ENCODE measurements at places on chromosomes 2 and 18.

DNA sequence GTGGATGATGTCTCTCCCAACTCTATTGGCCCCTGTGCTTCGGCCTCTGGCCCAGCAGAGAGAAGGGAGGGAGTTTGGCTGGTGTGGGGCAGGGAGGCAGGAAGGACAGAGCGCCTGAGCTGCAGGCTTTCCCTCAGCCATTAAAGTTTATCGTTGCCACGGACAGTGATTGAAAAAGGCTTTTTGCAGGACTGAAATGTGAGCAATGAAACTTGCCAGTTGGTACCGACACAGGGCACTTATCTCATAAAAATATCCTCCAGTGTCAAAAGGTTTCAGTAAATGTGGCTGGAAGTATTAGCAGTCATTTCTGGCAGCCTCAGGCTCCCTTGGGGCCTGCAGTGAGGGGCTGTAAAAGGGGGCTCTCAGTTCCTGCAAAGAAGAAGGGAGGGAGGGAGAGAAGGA, 169.2 kb downstream of the GLI2 start:
- DNase-seq = no peak

- DNase-seq = no peak
These were observed 186.4 kb upstream of the ST6GAL2 start for GRCh38 chr2:107072150-107072940.

- DNase-seq = no peak
These were observed 308.4 kb downstream of the NDUFA10 start for GRCh38 chr2:239716536-239717318.

DNA sequence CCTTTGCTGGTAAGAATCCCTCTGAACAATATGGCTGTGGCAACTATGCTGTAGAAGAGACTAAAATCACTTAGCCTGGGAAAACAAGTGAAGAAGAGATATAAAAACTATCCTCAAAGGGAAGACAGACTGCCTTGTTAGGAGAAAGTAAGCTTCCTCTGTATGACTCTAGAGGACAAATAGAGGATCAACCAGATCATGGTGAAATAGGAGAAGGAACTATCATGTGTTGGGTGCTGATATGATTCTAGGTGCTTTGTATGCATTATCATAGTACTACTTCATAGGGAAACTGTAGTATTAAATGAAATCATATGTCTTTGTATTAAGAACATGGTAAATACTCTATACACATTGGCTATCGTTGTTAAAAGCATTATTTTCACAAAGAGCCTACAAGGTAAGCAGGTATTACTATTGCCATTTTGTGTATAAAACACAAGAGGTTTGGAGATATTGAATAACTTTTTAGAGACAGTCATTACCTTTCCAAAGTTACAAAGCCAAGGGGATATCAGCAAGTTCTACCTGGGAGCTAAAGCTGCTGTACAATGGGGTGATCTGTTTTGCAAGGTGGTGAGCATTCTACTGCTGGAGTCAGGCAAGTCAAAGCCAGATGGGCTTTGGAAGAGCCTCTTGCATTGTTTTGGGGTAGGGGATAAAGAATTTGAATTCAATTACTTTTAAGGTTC, 402.6 kb downstream of the ALK start:
- DNase-seq = no peak

- no peak for DNase-seq
These were observed 59.9 kb upstream of the CERS6 start for GRCh38 chr2:168396131-168396530.

GRCh38 chr18:64210401-64210949, 61.6 kb upstream of the LINC00305 start:
- no peak for DNase-seq

DNA sequence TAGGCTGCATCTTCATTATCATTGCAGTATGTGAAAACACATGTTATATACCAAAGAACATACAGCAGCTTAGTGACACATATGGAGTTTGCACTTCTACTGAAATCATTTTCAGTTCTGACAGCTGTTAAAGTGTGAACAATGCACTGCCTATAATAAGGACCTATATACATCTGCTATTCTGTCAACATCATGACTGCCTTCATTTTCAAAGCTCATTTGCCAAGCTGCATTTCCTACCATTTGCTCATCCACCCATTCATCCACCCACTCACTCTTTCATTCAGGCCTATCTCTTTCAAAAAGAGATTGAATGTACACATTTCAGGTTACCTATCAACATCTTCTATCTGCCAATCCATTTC, 81.7 kb upstream of the STK17B start:
- no peak for DNase-seq

- DNase-seq = peak; percentile 65
These were observed 82.0 kb upstream of the SLC66A3 start for GRCh38 chr2:11073251-11073650.

- no peak for DNase-seq
These were observed 480.9 kb downstream of the TXNL1 start for GRCh38 chr18:56157541-56157940.

- DNase-seq = no peak
These were observed 23.6 kb downstream of the CYB5A start for GRCh38 chr18:74268175-74268574.

- no peak for DNase-seq
These were observed 101.3 kb downstream of the CAPN13 start for GRCh38 chr2:30705711-30706533.

- peak; percentile 62 for DNase-seq
These were observed 102.6 kb downstream of the VSNL1 start for GRCh38 chr2:17643031-17643615.

DNA sequence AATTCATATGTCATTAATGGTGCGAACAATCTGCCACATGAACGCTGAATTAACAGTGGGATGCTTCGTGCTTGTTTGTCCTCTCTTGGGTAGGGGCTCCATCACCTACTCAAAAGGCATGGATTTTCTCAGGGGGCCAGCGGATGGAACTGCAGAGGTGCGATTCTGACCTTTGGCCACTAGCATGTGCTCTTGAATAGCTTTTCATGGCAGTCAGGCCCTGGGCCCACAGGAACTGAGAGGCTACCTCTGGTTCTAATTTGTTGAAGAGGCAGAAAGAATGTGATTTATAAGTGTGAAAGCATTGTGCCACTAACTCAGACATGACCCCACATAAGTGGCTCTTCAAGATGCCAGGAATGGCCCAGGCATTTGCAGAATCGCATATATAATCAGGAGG, 283.2 kb downstream of the INSIG2 start:
- DNase-seq = peak; percentile 36

- DNase-seq = no peak
These were observed 436.6 kb upstream of the NRP2 start for GRCh38 chr2:205245652-205246051.

GRCh38 chr2:236972491-236973342, 113.0 kb upstream of the COPS8 start:
- DNase-seq = no peak

DNA sequence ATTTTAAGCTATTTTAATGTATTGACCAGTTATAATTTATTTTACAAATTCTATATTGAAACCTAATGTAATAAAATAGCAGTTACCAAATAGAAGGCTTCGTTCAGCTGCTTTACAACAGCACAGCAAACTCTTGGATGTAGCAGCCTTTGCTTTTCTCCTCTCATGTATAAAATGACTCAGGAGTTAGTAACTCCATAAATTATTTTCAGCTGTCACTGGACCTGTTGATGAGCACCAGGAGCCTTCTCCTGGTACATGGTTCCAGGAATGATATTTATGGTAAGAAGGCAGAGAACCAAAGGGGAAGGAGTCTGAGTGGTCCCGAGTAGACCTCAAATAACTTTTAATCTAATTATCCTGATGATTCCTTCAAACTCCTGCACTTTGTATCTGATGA, 256.4 kb upstream of the NETO1 start:
- no peak for DNase-seq

DNA sequence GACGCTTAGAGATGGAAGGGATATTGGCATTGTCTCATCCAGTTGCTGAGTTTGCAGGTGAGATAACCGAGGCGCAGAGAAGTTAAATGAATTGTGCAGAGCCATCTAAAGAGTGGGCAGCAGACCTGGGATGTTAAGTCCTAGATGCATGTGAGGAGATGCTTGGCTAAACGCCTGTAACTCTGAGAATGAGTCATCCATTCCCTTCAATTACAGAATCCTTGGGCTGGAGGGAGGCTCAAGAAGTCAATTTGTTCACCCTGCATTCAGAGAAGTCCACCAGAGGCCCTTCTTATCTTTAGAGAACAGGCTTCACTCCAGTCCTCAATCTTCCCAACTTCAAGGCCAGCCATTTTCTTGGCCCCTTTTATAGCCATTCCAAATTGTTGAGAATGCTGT, 1.6 kb downstream of the EHD3 start:
- DNase-seq = no peak

DNA sequence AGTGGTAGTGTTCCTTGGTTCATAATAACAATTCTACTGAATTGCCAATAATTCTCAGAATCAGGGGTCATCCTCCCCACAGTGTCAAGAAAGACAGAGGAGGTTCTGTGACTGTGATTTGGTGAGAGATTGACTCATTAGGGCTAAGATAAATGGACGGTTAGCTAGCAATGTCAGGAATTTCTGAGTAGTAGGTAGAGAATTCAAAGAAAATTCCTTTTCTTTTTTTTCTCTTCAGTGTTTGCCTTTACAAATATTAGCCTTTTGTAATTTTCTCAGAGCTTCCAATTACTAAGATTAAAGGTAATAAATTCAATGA, 16.8 kb upstream of the CRIM1 start:
- no peak for DNase-seq

DNA sequence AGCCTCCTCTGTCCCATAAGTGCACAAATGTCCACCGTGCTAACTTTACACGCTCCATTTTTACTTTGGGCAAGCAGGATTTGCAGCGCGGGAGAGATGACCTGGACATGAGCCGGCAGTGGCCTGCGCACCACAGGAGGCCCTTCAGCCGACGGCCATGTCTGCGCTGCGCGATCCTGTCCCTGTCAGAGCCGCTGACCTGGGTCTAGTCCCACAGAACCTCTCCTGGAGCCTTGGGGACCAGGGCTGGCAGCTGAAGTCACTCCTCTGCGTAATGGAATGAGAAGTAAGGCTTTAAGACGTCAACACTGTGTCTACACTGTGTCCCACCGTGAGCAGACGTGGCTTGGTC, 29.6 kb downstream of the ADI1 start:
- no peak for DNase-seq

GRCh38 chr2:224417947-224418346, 16.0 kb upstream of the FAM124B start:
- no peak for DNase-seq

DNA sequence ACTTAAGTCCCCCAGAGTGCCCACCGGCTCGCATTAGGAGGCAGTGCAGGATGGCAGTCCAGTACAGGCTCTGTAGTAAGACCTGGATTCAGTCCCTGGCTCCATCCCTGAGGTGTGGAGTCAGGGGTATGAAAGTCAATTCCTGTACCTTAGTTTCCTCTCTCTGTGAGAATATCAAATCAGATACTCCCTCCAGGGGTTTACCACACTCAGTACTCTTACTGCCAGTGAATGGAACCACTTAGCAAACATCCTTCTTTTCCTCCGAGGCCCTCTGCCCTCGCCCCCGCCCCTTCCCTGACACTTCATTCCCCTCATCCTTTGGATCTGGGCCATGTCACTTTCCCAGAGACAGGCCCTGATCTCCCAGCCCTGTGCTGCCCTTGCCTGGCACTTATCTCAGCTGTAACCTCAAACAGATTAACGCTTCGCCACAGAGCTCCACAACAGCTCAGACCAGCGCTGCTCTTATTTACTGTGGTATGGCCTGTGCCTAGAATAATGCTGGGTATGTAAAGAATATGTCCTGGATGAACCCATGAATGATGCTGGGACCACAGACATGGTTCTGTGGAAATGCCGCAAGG, 159.0 kb upstream of the TMEM200C start:
- DNase-seq = no peak

DNA sequence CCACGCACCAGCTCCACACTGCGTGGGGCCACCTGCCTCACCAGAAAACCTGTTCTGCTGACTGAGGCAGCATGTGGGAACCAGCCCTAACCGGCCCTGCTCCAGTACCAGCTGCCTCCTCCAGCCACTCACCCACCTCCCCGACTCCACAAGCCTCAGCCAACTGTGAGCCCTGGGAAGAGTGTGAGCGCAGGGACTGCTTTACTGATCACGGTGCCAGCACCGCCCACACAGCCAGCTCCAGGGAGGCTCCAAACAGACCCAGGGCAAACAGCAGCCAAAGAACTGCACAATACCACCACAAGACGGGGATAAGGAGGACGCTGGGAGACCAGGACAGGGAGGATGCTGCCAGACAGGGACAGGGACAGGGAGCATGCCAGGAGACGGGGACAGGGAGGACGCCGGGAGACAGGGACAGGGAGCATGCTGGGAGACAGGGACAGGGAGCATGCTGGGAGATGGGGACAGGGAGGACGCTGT, 28.4 kb downstream of the EIPR1 start:
- no peak for DNase-seq

DNA sequence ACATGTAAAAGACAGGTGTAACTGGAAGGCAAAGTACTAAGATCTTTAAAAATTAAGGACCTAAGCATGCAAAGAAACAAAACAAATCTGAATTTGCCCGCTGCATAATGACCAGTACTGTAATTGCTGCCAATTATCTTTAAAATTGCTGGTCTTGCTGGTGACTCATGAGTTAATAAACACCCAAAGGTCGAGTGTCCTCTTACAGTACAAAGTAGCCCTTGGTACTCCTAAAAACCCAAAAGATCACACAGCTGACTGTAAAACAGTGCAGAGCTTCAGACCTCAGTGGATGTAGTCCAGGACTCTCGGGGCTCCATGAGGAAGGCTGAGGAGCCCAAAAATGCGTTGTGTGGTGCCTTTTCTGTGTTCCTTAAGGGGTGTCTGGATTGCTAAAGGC, 308.7 kb downstream of the CNTNAP5 start:
- no peak for DNase-seq

DNA sequence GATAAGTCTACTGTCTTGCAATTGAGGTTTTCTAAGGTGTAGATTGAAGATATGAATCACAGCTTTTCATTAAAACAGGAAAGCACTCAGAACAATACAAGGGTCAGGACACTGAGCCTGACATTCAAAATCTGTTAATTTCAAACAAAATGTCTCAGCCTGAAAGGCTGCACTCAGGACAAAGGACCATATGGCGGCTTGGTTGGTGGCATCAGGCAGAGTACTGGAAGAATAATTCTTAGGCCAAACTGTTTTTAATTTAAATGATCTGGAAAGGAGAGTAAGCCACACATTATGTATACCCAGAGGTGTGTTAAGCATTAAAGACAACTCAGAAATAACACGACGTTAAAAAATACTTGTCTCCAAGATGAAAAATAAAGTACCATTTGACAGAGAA, 85.9 kb downstream of the SKA1 start:
- DNase-seq = no peak

DNA sequence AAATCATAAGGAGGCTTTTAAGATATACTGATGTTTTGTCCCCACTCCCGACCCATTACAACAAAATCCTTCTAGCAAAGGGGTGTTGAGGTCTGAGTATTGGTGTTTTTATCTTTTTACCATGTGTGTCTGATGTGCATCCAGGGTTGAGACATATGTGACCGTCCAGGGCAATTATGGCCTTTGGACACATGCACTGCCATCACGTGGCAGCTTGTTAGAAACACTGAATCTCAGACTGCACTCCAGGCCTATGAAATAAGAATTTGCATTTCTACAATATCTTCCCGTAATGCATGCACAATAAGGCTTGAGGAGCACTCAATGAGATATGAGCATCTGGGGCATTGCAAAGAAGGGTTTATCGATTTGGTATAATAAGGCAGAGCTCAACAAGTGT, 235.1 kb upstream of the ZNF804A start:
- DNase-seq = no peak

GRCh38 chr18:31791817-31792579, 31.3 kb upstream of the SLC25A52 start:
- DNase-seq = no peak

- DNase-seq = peak; percentile 51
These were observed 44.3 kb upstream of the MRPL33 start for GRCh38 chr2:27727257-27727656.

GRCh38 chr18:30622104-30622503, 420.4 kb downstream of the DSC3 start:
- no peak for DNase-seq
